ENCODE measurements at places on chromosomes 5 and 9.

DNA sequence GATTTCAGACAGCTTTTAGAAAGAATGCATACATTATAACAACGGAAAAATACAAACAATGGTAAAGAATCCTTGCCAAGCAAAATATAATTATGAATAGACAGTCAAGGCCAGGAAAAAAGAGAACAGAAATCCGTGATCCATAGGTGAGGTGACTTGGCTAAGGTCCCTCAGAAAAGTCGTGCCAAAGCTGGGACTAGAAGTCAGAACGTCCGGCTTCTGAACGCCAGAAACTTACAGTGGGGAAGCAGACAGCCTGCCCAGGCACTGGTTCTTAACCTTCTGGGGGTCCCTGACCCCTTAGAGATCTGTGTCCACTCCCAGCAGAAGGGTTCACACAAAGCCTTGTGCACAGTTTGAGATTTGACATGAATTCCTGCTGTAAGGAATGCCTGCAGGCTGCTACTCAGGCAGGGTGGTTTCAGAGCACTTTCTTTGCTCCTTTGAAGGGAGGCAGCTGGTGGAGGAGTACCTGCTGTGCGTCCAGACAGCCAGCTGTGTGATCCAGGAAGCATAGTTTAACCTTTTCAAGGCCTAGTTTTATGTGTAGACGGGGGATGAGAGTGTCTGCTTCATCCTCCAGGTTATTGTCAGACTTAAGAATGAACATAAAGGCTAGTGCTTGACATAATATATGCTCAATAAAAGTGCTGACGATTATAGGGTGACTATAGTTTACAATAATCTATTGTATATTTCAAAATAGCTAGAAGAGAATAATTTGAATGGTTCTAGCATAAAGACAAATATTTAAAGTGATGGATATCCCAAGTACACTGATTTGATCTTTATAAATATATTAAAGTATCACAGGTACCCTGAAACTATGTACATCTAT lies 852 bp downstream of the ARHGEF37 start:
- no peak for DNase-seq

DNA sequence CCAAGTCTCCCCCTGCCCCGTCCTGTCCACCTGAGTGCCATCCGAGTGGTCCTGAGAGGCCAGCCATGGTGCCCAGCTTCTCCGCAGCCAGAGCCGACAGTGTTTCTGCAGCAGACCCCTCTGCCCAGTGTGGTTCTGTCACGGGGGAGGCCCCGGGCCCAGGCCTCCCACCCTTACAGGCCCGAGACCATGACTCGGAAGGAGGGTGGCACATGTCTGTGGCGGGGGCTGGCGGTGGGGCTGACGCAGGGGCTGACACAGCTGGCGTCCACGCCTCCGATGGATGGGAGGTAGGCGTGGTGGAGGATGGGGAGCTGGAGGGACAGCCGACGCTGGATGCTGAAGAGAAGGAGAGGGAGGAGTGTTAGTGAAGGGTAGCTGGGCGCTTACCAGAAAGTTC lies 35.0 kb upstream of the TBC1D2 start:
- no peak for DNase-seq

- no peak for DNase-seq
Measured at GRCh38 chr5:108561416-108562204, 179.7 kb upstream of the FBXL17 start.

- DNase-seq, result no peak
Measured at GRCh38 chr5:37807015-37807414, 32.8 kb downstream of the GDNF start.

DNA sequence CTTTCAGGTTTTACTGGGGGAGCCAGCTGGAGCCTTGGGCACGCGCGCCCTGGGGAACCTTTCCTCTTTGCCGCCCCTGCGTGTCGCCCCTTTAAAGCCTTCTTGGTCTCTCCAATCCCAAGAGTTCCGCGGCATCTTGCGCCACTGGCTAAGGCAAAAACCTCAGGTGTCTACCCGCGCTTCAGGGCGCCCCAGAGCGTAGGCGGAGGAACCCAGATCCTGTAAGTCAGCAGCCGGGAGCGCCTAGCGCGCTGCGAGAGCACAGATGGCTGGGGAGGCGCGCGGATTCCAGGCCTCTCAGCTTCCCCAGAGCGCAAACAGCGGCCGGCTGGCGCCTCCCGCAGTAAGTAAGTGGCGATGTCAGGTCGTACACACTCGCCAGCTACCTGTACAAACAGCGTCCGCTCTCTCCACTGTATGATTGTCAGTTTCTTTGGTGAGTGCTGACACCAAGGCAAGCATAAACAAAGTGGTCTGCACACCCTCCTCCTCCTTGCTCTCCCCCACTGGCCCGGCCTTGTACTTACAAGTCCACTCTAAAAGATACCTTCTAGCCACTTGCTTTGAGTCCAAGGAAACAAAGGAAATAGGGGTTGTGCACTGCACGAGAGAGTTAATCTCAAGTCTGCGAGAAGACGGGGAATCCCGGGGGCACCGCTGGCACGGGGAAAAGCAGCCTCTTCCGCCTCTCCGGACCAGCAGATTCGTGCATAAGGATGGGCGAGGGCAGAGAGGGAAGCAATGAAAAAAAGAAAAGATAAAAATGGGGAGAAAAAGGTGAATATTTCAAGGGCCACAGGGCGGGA lies 2.9 kb downstream of the HTR1A start:
- DNase-seq, result no peak

GRCh38 chr5:88825584-88826315 lies 57.2 kb downstream of the MEF2C start:
- DNase-seq, result no peak

- DNase-seq, result no peak
Measured at GRCh38 chr5:159181152-159181551, 28.2 kb downstream of the RNF145 start.

DNA sequence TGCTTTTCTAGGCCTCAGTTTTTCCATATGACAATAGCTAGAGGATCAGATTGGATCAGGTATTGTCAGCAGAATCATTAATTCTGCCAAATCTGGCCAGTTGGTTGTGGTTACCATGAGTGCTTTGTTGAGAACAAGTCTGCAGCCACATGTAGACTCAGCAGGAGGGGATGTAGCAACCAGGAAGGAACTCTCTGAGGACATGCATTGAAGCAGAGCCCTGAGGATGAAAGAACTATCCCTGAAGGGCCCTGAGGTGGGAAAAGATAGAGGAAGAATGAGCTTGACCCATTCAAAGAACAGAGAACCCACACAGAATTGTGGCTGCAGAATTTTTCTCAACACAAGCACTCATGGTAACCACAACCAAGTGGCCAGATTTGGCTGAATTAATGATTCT lies 60.1 kb upstream of the AFAP1L1 start:
- DNase-seq, result no peak

DNA sequence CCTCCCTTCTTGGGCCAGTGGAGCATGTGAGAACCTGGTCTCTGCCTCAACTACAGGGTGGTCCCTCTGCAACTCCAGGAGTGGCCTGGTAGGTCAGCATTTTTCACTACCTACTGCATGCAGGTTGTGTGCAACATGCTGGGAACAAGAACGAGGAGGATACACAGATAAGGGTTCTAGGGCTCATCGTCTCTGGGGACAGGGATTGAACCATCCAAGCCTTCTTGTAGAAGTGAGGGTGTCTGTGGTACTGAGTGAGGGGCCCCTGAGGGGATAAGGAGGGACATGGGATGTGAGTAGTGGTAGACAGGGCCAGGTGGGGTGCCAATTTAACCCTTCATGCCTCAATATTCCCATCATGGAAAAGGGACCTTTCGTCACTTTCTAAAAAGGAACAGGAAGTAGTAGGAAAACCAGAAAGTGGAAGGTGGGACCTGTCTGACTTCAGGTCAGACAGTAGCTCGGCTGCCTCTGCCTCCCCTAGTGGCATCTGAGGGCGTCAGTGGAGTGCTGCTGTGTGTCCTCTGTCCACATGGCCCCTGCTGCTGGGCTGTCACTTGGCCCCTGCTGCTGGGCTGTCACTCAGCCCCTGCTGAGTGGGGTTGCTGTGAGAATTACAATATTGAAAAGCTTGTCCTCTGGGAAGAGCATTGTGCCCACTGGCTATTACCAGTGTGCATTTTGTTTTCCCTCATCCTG lies 48.6 kb upstream of the RNU6ATAC start:
- no peak for DNase-seq

GRCh38 chr5:73153513-73153912 lies 19.5 kb upstream of the TMEM174 start:
- DNase-seq, result no peak

GRCh38 chr5:157233515-157233914 lies 32.4 kb upstream of the CYFIP2 start:
- DNase-seq, result no peak

DNA sequence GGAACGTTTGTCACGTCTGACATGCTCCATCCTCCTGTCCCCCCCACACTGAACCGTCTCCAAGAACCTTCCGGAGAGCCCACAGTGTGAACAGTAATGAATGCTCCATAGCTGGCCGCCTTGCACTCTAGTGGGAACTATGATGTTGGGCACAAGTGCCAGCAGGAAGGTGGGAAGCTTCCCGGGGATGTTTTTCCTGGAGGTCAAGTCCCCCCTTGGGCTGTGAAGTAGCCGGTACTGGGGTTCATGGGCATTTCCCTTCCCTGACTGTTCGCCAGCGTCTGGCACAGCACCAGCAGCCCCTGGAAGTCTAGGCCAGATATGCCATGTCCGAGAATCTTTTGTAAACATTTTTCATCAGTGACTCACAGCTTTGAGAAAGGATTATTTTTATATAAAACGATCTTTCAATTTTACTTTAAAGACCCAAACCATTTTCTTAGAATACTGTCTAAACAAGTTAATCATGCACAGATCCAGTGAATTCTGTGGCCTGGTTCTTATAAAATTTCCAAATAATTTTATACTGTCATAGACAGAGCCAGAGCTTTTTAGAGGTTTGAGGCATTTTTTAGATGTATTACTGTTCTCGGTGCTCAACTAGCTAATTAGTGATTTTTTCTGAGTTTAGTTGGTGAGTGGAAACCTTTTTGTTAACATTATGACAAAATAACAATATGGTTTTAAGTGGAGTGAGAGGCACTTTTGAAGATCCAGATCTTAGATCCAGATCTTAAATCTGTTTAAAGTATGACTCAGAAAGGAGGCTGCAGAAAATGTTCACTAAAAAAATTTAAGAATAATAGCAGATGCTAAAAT lies 11.6 kb downstream of the ABL1 start:
- no peak for DNase-seq

DNA sequence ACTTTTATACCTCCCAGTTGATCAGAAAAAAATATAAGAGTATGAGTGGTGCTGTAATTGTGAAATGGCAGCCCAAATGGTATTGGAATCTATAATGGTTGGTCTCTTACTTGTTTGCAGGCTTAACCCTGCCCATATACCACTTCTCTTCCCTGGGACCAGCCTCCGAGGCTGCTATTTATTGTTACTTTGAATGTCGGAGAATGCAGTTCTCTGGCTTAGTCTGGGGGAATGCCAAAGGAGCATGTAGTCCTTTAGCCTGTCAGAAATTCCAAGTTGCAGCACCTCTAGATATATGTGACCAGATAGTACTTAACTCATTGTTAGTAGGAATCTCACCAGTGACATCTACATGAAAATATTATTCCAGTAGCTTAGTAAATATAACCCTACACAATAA lies 47.5 kb downstream of the SLC44A1 start:
- DNase-seq, result no peak

DNA sequence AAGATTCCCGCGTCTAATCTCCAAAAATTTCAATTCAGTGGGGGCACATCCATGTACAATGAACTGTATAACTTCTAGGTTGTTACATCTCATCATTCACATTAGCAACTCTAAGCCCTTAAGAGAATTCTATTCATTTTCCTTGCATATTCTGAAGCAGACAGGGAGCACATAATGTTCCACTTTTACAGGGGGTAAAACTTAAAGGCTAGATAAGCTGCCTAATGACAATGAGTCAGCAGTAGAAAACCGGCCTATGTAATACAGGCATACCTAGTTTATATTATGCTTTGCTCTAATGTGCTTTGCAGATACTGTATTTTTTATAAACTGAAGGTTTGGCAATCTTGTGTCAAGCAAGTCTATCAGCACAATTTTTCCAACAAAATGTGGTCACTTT lies 40.4 kb downstream of the PTAR1 start:
- DNase-seq, result no peak

DNA sequence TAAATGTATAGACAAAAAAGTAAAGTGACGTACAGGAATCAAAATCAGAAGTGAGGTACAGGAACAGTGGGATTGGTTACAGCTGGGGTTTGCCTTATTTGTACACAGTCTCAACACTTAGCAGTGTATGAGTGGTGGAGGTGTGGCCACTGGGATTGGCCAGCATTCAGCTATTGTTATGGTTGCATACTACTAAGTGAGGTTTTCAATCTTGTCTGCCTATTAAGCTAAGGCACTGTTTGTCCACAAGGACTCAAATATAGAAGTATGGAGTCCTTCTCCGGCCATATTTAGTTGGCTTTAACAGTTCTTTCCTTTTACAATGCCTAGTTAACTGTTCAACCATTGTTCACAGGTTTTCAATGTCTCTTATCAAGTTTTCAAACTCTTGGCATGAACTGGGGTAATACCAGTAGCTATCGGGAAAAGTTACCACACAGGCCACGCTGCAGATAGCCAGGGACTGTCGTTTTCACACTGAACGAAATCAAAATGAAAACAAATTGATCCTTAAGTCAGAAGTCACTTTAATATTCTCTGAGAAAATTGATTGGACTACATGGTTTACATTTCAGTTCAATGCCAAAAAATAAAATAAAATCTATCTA lies 176.0 kb upstream of the FREM1 start:
- no peak for DNase-seq

- no peak for DNase-seq
Measured at GRCh38 chr5:36730537-36731216, 124.3 kb downstream of the SLC1A3 start.

DNA sequence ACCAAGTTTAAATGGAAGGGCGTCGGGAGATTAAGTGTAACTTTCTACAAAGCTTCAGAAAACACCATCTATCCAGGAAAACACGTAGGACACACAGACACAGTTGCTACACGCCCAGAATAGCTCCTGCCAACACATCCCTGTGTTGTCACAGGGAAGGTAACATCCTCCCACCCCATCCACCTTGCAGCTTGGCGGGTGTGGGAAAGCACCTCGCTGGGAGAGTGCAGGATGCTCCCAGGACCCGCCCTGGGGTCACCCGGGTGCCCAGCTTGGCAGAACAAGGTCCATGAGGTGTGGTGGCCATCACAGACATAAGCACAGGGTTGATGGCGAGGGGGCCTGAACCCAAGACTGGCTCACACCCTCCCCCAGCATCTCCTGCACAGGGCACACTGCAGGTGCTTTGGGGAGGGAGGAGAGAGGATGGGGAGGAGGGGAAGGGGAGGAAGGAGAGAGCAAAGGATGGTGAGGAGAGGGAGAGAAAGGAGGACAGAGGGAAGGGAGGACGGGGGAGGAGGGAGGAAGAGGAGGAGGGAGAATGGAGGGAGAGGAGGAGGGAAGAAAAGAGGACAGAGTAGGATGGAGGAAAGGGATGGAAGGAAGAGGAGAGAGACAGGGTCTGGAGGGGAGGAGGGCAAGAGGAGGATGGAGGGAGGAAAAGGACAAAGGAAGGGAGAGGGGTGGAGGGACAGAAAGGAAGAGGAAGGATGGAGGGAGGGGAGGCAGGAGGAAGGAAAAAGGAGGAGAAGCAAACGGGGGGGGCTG lies 37.2 kb downstream of the GOLM1 start:
- DNase-seq, result no peak

GRCh38 chr5:79396265-79396664 lies 117.7 kb downstream of the HOMER1 start:
- DNase-seq, result no peak
